ENCODE measurements at places on chromosomes 11 and 22. TPM values are rescaled to one million over a fixed set of nuclear protein-coding genes. Genes with fewer than 3 reads are reported as not detected.

CRYAB gene
- total RNA-seq, result 6,704 TPM

DNA sequence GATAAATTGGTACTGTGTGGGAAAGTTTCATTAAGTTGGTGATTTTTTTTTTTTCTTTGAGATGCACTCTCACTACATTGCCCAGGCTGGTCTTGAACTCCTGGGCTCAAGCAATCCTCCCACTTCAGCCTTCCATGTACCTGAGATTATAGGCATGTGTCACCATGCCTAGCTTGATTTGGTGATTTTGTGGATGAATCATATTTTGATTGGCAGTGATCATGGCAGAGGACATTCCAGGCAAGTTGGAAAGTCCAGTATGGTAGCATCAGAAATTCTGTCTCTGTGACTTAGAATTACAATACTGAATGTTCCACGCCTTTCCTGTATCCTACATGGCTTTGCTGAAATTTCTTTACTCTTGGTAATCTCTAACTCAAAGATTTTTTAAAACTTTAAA lies 49.4 kb downstream of the HORMAD2 start:
- no peak for DNase-seq

FAM181B gene
- 0.19 TPM for total RNA-seq

DNA sequence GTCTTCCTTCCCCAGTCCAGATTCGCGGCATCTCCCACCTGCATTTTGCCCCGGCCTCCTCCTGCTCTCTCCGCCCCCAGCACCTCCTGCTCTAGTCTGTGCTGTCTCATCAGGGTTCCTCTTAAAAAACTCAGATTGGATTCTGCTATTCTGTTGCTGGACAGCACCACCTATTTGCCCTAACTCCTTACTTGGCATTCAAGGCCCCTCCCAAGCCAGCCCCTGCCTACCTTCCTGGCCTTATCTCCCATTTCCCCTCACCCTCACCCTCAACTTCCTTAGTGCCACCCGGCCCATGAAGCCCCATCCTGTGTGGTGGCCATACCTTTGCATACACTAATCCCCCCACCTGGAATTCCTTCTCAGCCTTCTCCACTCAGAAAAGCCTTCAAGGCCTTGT lies 59.9 kb upstream of the PRDM11 start:
- no peak for DNase-seq

- DNase-seq, result peak; percentile 88
Observed at GRCh38 chr11:72821920-72822799, 7.9 kb downstream of the ATG16L2 start.

DNA sequence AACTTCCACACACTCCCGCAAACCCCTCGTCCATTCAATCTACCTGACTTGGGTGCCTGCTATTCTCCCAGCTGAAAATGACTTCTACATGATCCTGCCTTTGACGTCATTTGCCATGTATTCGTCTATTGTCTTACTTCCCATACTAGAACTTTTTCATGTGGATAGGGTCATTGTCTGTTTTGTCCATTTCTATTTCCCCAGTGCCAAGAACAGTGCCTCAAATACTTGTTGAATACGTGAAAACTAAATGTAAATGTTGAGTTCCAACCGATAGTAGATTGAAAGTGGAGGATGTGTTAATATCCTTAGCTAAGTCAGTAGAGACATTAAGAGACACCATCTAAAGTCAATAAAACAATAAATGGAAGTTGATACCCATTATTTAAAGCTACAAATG lies 935 bp downstream of the TRIM68 start:
- no peak for DNase-seq

FIBIN gene
- 10.5 TPM for total RNA-seq
